ENCODE measurements at places on chromosomes 16 and 17. TPM values are rescaled to one million over a fixed set of nuclear protein-coding genes. Genes with fewer than 3 reads are reported as not detected.

The CHST5 gene
- not detected for total RNA-seq

The ENPP7 gene
- total RNA-seq: not detected

The CCDC200 gene
- total RNA-seq: not detected

The WNT9B gene
- 0.13 TPM for total RNA-seq

The AIPL1 gene
- total RNA-seq: 0.06 TPM

The CD300A gene
- not detected for total RNA-seq

The OR2C1 gene
- total RNA-seq: 0.26 TPM

The MYH11 gene
- total RNA-seq: 0.13 TPM

The KRTAP1-5 gene
- total RNA-seq: not detected

The ABCA10 gene
- 1.2 TPM for total RNA-seq

The PPP1R27 gene
- total RNA-seq: not detected

The TEDC2 gene
- 2.7 TPM for total RNA-seq

The CDRT15 gene
- not detected for total RNA-seq

The TBC1D3E gene
- not detected for total RNA-seq

The RSKR gene
- total RNA-seq: 6.5 TPM

The CES2 gene
- total RNA-seq: 29.1 TPM

The IL17C gene
- total RNA-seq: not detected

The FBXO39 gene
- 0.37 TPM for total RNA-seq

The BAIAP3 gene
- total RNA-seq: 0.92 TPM

The ZFPM1 gene
- total RNA-seq: 1.7 TPM

The UMOD gene
- total RNA-seq: not detected

The MLLT6 gene
- 21.5 TPM for total RNA-seq

The HBQ1 gene
- not detected for total RNA-seq

The ZNF652 gene
- total RNA-seq: 10.3 TPM

The TP53TG3 gene
- total RNA-seq: 0.25 TPM

The CIAO3 gene
- 31.5 TPM for total RNA-seq

The ICAM2 gene
- 44.0 TPM for total RNA-seq

The BCL6B gene
- total RNA-seq: 7.3 TPM

The PITPNM3 gene
- total RNA-seq: 2.5 TPM

The TSPAN10 gene
- 0.81 TPM for total RNA-seq

The KCNG4 gene
- under 0.01 TPM for total RNA-seq

The NPIPB13 gene
- total RNA-seq: 0.93 TPM

The GJD3 gene
- 2.0 TPM for total RNA-seq

The NUBP2 gene
- total RNA-seq: 45.8 TPM

The PMP22 gene
- 53.6 TPM for total RNA-seq

The MEIOB gene
- total RNA-seq: not detected

The ABI3 gene
- total RNA-seq: 0.25 TPM

Data from aortic smooth muscle cell (primary cell).